Activated CD4-positive, alpha-beta T cell treated with anti-CD3 and anti-CD28 coated beads, Interleukin-10, Interleukin-2, amounts not matched to agents 100 ng/mL and 50 ng/mL, durations not matched to agents 16 hours and 8 hours (primary cell): ENCODE measurements at places on chromosomes 6 and 20.
A peak's percentile ranks its signal among the peaks of the same experiment; 100 is the strongest.

GRCh38 chr6:107267634-107268033 is 152.3 kb upstream of the BEND3 start:
- DNase-seq: no peak

DNA sequence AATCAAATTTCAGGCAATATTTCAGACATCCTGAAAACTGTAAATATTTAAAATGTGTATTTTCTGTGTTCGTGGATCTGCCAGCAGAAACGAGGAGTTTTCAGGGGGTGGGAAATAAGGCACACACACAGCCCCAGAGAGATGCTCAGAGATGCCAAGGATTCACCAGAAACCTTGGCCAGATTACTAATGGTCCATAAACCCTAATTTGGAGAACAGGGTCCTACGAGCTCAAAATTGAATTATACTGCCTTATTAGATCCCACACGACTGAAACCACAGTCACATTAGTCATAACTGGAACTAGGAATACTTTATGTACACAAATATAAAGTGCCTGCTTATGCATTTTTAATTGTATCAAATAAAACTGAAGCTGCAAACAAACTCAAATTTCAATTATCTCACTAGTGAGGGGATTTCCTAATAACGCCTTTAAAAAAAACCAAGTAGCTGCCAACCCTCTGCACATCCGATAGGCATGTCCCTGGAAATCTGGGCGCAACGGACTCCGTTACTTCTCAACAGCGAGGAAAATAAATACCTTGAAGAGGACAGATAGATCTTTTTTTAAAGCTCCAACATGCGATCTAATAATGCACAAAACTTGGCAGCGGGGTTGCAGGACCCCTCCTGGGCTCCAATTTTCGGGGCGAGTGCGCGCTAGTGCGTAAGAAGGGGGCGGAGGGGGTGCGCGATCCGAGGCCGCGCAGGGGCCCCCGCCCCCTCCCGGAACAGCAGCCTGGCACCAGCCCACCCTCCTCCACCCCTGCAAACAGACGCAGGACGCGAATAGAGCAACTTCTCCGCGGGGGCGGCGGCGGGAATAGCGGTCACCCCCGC is 897 bp downstream of the CHD6 start:
- DNase-seq: peak; percentile 28

DNA sequence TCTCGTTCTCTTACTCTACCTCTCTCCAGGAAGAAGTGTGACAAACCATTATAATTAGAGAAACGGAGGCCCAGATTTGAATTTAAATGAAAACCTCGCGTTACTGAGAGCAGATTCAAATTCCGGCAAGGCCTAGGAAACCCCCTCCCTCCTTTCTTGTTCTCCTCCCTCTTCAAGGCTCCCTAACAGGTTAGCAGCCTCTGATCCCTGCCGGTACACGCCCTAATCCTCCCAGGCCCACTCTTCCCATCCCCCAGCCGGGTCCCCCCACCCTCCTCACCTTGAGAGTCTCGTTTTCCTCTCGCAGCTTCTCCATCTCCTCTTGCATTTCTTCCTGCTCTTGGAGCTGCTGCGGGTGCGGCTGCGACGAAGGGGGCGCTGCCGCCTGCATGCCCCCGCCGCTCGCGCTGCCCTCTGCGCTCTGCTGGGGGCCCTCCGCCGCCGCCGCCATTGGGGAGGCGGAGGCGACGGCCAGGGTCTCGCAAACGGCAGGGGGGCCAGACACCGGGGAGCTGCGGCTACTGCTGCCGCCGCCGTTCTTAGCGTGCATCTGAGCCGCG is 3.8 kb downstream of the MTCL3 start:
- DNase-seq: peak; percentile 45

GRCh38 chr6:2514965-2515543 is 235.7 kb downstream of the MYLK4 start:
- no peak for DNase-seq

DNA sequence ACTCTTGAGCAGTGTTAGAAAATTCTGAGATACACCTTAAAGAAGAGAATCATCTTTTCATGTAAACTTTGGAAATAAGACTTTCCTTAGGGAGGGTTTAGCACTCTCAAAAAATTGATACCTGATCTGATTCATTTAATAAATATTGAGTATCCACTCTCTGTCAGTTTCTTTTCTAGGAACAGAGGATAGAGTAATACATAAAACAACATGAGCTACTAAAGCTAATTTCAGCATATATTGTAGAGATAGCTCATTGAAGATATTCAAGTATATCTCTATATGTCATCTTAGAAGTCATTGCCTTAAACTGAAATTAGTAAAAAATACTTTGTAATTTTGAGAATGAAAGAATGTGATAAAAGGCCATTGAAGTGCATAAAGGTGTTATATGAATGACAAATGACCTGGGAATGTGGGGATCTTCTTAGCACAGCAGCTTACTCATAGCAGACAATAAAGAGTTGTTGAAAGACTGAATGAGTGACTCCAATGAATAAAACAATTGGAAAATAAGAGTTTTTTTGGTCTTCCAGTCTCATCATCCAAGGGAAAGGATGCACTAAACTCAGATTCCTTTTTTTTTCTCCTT is 29.2 kb downstream of the RHAG start:
- DNase-seq: no peak

GRCh38 chr6:2998998-2999617 is 586 bp upstream of the NQO2 start:
- DNase-seq: peak; percentile 28

GRCh38 chr6:3489027-3489757 is 32.3 kb upstream of the SLC22A23 start:
- no peak for DNase-seq

DNA sequence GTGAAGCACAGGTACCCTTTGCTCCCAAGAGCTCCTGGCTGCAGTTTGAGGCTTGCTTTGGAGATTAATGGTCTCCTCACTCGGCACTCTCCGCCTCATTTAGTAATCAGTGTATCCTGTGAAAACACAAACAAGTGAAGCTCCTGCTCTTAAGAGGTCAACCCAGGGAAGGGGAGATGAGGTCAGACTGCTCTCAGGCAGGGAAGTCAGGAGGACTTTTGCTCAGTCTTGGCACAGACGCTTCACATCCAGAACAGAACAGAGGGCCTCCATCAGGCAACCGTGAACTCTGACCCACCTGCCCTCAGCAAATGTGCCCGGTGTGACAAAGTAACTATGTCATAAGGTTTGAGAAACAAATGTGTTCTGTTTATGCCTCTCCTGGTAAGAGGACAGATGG is 428.8 kb upstream of the JARID2 start:
- no peak for DNase-seq

GRCh38 chr20:38665506-38666285 is 58.6 kb upstream of the SLC32A1 start:
- no peak for DNase-seq

- no peak for DNase-seq
Measured at GRCh38 chr6:63114610-63115211, 96.6 kb upstream of the FKBP1C start.

GRCh38 chr6:46329568-46329967 is 158.8 kb upstream of the ENPP5 start:
- no peak for DNase-seq

DNA sequence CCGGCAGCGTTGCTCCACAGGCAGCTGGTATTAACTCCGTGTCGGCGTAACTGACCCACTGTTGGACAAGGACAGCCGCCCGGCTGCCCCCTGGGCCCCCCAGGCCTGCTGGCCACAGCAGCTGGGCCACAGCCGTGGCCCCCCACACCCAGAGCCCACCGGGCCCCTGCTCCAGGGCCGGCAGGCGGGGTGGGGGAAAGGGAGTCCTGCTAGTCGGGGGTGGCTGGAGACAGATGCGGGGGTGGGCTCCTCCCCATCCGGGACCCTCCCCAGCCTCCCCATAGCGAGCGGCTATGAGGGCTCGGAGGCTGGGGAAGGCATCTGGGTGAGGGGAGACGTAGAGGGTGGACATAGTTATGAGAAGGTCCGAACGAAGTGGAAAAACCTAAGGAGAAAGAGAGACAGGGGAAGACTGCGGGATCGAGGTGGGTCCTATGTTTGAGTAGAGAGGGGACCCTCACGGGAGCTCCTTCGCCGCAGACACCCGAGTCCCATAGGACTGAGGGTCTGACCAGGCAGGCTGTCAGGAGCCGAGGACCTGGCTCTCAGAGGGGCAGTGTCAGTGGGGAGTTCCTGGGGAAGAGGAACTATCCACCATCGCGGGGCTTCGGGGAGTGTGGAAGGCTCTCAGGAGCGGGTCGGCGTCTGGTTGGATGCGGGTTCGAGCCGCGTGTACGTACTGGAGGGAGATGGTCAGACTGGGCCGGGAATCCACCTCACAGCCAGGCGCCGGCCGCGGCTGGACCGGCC is 511 bp downstream of the VARS1 start:
- peak; percentile 13 for DNase-seq

- no peak for DNase-seq
Measured at GRCh38 chr20:2768632-2769015, 31.8 kb downstream of the CPXM1 start.

GRCh38 chr20:62276439-62276838 is 26.4 kb upstream of the ADRM1 start:
- no peak for DNase-seq

- DNase-seq: no peak
Measured at GRCh38 chr20:33387177-33387576, 14.1 kb downstream of the CDK5RAP1 start.

DNA sequence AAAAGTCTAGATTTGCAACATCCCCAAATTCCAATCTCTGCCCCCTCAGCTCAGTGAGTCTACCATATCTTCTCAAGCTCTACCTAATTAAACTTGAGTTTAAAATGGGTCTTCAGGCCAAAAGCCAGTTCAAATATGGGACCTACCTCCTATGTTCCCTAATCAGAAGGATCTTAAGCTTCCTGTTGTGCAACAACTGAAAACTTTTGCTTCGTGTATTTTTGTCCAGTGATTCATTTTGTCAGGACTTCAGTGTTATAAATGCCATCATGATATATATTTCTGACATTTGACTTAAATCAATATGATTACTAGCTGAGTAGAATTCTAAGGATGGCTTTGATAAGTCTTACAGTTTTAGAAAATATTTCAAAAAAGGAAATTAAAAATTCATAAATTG is 622.6 kb upstream of the PTCHD4 start:
- DNase-seq: no peak

DNA sequence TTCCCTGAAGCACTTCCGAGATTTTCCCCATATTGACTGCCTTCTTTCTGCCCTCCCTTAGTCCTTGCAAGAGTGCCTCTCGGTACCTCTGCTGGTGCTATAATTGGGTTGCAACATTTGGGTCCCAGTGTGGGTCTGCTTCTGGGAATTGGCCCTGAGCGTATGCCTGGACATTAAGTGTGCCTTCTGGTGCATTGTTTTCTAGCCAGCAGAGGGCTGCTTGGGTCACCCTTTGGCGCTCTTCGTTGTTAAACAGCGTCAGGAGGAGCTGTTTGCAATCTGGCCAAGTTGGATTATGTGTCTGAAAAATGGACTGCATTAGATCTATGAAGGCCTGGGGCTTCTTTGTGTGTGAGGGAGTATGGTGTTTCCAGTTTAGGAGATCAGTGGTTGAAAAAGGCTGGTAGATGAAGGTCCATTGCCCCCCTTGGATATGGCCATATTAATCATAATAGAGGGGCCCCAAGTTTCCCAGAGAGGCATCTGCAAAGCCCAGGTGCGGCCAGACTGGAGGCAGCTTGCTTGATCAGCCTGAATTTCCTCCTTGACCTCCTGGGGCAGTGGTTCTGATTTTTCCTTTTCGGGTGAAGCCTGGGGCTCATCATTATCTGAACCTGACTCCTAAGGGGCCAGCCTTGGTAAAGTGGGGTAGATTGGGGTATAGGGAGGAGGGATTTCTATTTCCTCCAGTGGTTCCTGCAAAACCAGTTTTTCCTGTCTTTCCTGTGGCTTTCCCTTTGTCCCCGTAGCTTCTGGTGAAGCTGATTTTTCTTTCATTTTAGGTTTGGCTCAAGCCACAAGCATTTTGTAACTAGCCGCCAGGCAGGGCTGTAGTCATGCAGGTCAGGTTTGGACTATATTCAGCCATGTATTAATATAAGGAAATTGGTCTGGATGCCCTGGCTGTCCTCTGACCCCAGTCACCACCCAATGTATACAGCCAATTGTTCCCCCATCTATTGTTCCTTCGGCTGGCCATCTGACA is 85.4 kb upstream of the GPR6 start:
- DNase-seq: no peak

DNA sequence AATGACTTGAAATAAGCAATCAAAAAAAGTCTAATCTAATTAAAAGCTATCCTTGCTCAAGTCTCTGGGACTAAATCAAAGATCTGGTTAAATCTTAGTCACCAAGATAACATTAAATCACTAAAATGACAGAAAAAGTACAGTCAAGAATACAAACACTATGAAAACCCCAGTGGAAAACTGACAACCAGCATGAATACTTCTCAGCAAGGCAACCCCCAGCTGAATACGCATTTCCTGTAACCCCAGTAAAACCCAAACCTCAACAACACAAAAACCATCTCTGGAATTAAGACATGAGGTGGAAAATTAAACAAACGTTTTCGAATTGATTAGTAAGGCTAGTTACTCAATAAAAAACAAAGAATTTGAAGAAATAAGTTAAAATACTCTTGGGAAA is 23.7 kb upstream of the ZC3H12D start:
- DNase-seq: peak; percentile 88

GRCh38 chr6:11161031-11161956 is 49.8 kb upstream of the ERVFRD-1 start:
- DNase-seq: no peak

DNA sequence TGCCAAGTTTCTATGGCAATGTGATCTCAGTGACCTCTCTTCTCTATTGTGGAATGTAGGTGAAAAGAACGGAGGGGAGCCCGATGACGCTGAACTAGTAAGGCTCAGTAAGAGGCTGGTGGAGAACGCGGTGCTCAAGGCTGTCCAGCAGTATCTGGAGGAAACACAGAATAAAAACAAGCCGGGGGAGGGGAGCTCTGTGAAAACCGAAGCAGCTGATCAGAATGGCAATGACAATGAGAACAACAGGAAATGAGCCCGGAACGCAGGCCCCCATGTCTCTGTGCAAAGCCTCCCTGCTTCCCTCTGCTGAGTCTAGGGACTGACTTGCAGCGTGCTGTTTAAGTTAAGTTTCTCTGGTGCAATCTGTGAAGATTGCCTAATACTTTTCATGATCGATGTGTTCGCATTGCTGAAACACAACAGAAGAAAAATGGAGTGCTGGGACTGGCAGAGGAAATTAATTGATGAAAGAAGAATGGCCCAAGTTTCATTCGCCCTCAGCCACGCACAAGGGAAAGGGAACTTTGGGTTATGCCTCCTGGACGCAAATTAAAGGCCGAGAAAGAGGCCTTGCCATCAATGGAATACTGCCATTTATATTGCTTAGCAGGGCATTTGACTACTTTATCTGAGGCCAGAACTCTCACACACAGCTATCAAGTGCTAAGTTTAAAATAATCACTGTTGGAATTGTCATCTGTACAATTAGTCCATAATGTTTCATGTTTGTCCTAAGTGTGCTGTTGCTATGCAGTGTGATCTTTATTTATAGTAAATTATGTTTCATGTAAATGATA is 146.4 kb downstream of the AKAP7 start:
- DNase-seq: peak; percentile 47

GRCh38 chr6:134064461-134064860 is 12.0 kb upstream of the SLC2A12 start:
- no peak for DNase-seq

GRCh38 chr6:147707524-147707923 is 199.0 kb downstream of the SAMD5 start:
- no peak for DNase-seq

- DNase-seq: no peak
Measured at GRCh38 chr6:138227316-138227781, 9.1 kb upstream of the PBOV1 start.
